GM12878 (cell line): ENCODE measurements at places on chromosomes 3 and 15.

GRCh38 chr3:31277582-31277981, 255.1 kb upstream of the STT3B start:
- no peak for DNase-seq

- no peak for DNase-seq
Observed at GRCh38 chr3:1527786-1528185, 435.0 kb downstream of the CNTN6 start.

DNA sequence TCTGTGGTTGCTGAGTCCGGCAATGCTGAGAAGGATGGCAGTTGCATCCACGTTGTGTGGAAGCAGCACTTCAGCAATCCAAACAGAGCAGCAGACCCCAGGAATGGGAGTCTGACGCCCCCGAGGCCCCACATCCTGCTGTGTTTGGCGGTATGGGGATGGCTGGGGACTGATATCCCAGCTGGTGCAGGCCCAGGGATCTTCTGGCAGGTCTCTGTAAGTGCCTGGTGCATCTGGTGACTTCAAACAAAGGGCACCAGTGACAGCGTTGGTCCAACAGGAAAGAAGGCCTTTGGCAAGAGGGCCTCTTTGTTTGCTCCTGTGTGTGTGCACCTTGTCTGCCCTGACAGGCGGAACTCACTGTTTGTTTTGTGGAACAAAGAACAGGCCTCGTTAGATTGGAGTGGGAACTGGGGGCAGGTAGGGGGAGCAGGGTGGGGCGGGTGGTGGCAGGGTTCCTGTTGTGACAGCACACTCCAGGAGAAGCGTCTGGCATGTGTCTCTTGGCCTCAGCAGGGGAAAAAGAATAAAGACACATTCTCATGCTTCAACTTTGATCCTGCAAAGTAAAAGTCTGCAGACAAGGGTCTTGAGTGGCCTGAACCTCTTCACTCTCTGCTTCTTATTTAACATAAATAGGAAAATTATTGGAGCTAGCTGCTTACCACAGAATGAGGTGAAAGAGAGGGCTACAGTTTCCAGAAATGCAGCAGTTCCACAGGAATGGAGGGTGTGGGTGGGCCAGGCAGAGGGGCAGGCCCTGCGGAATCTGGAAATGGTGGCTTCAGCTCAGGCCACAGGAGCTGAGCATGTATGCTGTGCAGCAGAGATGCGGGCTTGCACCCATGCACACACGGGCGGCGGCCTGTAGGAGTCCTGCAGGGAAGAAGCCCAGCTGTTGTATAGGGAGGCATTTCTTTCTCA, 94.5 kb upstream of the MYZAP start:
- no peak for DNase-seq

GRCh38 chr15:40325188-40325587, 1.7 kb downstream of the INAFM2 start:
- no peak for DNase-seq

- DNase-seq, result no peak
Observed at GRCh38 chr15:76866008-76866407, 39.1 kb downstream of the SCAPER start.

DNA sequence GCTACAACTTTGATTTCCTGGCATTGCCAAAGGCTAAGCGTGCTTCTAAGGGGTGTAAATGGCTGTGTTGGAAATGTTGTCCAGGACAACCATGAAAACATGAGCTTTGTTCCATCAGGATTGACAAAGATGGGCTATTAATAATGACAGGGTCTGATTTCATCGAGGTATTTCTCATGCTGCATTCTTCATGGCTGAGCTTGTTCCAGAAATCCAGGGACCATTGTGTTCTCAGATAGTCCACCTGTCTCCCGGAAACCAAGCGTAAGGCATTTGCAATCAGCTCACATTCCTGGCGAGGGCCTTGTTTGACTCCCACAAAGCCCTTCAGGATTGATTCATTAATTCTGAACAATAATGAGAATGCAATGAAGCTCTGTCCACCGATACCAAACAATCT, 111.3 kb downstream of the CD47 start:
- DNase-seq, result no peak

- no peak for DNase-seq
Observed at GRCh38 chr3:144864646-144865045, 893.0 kb downstream of the DIPK2A start.

DNA sequence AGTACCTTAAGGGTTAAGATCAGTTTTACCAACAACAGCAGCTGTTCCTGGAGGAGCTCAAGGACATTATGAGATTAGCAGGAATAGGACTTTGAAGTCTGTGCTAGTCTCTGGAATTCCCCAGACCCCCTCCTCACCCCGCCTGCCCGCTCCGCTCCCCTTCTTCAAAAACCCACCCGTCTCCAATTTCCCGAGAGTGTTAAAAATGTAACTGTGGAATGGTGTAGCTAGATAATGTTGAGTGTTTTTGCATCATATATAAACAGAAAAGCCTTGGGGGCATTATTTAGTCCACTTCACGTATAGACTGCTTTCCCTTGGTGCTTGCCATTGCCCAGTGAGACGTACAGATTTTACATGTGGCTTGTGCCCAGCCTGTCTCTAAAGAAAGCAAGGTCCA, 65.0 kb upstream of the SEMA6D start:
- no peak for DNase-seq

GRCh38 chr3:151900884-151901643, 27.6 kb downstream of the SUCNR1 start:
- no peak for DNase-seq

- DNase-seq, result no peak
Observed at GRCh38 chr15:88580532-88580931, 34.1 kb upstream of the DET1 start.

GRCh38 chr3:113166719-113167492, 44.5 kb upstream of the BOC start:
- DNase-seq, result no peak

DNA sequence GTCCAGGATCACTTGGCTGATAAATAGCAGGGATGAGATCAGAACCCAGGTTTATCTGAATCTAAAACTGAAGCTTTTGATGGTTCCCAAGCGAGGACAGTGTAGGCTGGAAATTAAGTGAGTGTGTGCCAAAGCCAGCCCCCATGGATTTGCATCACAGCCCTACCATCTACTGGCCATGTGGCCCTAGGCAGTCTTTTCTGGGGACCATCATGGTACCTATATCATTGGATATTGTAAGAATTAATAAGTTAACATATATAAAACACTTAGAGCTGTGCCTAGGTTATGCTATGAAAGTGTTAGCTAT, 32.8 kb upstream of the SSR3 start:
- no peak for DNase-seq

- DNase-seq, result no peak
Observed at GRCh38 chr3:87410110-87410509, 133.7 kb upstream of the POU1F1 start.

- no peak for DNase-seq
Observed at GRCh38 chr3:29212789-29213433, 68.0 kb upstream of the RBMS3 start.

DNA sequence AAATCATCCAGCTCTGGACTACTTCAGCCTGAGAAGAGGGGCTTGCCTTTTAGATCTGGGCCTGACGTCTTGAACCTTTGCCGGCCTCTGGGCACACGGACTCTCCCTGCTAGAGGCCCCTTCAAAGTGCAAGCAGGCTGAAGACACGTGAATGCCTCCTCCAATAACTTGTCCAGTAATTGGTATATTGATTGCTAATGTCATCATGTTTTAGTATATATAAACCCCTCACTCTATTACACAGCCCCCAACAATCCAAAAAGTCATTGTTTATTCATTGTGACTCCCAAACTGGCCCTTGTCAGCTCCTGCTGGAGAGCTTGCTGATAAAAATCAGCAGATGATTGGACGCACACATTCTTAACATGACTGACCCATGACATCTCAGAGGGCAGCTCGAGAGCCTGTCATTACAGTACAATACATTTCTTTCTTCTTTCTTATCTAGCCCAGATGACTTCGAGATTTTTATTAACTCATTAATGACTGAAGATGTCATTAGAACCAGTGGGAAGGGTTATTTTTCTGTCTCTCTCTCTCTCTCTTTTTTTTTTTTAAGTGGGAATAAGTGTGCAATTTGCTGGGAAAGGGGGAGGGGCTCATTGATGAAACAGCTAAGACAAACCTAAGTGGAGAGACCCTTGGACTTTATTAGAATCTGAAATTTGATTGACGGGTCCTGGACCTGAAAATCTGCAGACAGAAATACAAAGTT, 65.5 kb upstream of the NR2F2 start:
- DNase-seq, result no peak

- no peak for DNase-seq
Observed at GRCh38 chr3:97835761-97836160, 13.9 kb downstream of the CRYBG3 start.

- DNase-seq, result no peak
Observed at GRCh38 chr3:1007866-1008265, 85.0 kb upstream of the CNTN6 start.

GRCh38 chr15:61729646-61730045, 330.6 kb downstream of the VPS13C start:
- DNase-seq, result no peak

DNA sequence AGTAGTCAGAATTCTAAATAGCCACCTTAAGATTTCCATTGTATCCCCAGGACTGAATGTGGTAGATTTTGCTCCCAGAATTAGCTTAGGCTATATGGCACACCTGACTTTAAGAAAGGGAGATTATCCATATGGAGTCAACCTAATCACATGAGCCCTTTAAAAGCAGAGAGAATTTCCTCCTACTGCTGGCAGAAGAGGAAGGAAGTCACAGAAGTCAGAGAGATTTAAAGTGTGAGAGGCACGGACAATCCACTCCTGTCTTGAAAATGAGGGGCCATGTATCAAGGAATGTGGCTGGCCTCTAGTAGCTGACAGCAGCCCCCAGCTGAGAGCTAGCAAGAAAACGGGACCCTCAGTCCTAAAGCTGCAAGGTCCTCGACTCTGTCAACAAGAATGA, 26.8 kb downstream of the LRRC31 start:
- DNase-seq, result no peak

- DNase-seq, result no peak
Observed at GRCh38 chr3:55364421-55364820, 122.7 kb downstream of the WNT5A start.

- no peak for DNase-seq
Observed at GRCh38 chr3:195042743-195043606, 228.0 kb downstream of the XXYLT1 start.

DNA sequence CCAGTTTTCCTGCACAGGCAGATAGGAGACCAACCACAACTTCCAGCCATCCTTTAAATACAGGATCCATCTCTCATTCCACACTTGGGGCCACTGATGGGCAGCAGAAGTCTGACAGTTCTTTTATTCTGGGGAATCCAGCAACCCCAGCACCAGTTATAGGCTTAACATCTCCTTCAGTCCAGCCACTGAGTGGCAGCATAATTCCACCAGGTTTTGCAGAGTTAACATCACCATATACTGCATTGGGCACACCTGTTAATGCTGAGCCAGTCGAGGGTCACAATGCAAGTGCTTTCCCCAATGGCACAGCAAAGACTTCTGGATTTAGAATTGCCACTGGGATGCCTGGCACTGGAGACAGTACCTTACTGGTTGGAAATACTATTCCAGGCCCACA, 2.9 kb downstream of the NPAP1 start:
- no peak for DNase-seq

- no peak for DNase-seq
Observed at GRCh38 chr3:193872265-193872753, 263.6 kb upstream of the HES1 start.

- DNase-seq, result peak; percentile 37
Observed at GRCh38 chr3:128372281-128372680, 94.4 kb downstream of the DNAJB8 start.

DNA sequence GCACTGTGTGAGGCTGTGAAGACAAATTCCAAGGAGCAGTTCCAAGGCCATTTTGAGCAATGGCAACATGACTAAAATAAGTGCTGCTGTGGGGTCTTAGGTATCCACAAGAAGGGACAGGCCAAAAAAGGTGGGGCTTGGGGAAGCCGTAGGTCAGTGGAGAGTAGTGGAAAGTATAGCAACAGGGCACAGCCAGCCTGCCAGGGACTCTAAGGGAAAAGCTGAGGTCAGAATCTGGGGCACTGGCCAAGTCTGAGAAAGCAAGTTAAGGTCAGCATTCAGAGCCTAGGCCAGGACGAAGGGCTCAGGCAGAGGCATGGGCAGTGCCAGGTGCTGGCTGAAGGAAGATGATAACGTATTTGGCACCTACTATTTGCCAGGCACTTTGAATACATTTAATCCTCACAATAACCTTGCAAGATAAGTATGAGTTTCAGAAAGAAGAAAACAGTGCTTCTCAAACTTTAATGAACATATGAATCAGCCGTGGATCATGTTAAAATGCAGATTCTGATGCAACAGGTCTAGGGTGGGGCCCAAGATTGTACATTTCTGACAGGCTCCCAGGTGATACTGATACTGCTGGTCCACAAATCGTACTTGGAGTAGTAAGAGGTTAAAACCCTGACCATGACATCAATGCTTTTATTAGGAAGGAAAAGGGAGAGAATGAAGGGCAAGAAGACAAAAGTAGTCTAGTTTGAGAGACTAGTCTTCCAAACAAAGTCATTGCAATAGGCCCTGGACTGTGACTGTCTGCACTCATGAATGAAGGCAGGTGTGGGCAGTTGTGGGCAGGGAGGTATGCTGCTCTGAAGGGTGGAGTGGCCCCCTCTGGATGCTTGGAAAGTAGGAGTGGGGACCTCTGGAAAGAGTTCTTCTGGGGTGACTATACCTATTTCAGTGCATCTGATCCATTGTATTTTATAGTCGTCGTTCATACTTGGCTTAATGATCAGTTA, 106.3 kb upstream of the ANKRD28 start:
- no peak for DNase-seq

- no peak for DNase-seq
Observed at GRCh38 chr15:36601952-36602351, 22.5 kb downstream of the CDIN1 start.

DNA sequence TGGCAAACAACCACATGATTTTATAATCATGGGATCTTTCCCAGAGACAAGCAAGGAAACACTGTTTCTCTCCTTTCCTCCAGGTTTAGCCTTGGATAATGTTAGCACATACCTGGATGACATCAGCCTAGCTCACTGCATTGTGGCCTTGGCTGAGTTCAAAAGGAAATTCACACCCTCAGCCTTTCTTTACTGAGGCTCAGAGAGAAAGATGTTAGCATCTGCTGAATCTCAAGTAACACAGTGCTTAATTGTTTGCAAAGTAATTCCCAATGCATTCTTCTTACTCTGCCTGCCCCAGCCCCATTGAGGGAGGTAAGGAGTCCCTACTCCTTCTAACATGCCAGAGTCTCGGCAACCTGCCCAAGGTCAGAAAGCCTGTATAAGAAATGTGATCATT, 432.2 kb upstream of the LMCD1 start:
- no peak for DNase-seq

- no peak for DNase-seq
Observed at GRCh38 chr3:126389112-126389793, 5.5 kb upstream of the CFAP100 start.

- DNase-seq, result no peak
Observed at GRCh38 chr15:75620058-75620820, 5.3 kb downstream of the SNUPN start.
